ENCODE measurements at places on chromosomes 7 and 10. TPM values are rescaled to one million over a fixed set of nuclear protein-coding genes. Genes with fewer than 3 reads are reported as not detected.

AKR1E2 gene
- total RNA-seq, result 7.7 TPM

CRYGN gene
- total RNA-seq, result not detected

DNA sequence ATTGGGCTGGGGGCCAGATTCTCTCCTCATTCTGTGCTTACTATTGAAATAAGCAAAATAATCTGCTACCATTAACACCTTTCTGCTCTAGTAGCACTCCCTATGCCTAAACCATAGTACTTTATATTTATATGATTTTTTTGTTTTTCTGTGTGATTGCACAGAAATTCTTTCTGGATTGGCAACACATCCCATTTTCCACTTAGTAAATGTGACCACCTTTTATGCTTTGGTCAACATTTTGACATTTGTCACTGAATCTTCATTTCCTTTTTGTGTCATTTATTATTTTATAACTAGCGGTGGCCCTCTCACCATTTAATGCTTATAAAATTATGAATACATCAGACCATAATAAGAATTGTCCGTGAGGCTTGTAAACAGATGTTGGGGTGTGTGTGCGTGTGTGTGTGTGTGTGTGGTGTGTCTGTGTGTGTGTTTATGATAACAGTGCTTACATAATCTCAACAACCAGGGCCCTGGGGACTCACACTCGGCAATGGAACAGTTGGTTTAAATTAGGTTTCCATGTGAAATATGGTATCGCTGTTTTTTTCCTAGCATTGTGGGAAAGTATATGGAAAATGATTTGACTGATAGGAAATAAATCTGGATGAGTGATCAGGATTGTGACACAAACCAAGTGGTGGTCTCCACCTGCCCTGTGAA is 138.9 kb downstream of the NOC3L start:
- DNase-seq, result peak; percentile 19

- no peak for DNase-seq
Observed at GRCh38 chr7:117178600-117178999, 144.3 kb downstream of the WNT2 start.

DNA sequence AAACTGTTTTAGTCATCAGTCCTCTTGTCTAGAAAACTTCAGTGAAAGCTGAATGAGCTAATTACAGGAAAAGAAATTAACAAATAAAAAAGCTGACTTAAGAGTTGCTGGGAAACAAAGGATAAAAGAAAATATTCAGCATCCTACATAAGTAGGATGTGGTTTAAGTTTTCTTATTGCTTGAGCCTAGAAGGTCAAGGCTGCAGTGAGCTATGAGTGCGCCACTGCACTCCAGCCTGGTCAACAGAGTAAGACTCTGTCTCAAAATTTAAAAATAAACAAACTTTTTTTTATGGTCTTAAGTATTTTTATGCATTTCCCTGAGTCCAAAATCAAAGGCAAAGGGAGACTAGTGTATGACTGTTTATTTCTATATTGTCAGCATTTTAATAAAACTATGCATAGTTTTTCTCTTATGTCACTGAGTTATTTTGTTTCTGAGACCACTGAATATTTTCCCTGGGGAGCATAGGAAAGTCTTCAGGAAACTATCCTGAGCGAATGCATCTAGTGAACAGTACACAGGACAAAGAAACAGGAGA is 40.0 kb upstream of the LRRN3 start:
- DNase-seq, result no peak
